Amygdala (tissue), 56 donors: ENCODE measurements at places on chromosomes 11 and 22.

DNA sequence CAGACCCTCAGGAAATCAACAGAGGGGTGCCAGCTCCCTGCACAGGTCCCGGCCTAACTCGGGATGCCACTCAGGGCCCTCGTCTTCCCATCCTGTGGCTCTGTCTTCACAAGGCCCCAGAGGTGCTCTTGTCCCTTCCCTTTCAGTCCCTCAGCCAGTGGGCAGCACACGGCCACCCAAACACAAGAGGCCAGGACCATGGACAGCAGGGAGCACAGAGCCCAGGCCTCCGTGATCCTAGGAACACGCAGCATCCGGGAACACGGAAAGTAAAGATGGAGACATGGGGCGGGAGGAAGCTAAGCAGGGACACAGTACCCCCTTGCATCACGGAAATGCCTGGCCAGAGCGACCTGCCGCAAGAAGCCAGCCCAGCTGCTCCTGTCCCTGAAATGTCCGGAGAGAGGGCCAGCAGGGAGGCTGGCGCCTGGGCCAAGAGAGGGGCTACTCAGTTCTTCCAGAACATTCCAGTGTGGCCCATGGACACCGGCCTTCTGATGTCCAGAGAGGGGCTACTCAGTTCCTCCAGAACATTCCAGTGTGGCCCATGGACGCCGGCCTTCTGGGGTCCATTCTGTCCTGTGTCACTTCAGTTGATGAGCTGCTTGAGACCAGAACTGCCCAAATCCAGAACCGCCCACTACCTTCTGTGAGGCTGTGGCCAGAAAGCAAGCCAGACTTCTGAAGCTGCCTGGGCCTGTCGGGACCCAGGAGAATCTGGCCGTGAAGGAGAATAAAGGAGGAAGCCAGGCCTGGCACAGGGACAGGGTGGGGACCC, 274.0 kb downstream of the BRD1 start:
- no peak for DNase-seq

GRCh38 chr22:49583886-49584505, 243.7 kb downstream of the BRD1 start:
- no peak for DNase-seq

- no peak for DNase-seq
Measured at GRCh38 chr11:71994786-71995185, 3.9 kb upstream of the IL18BP start.

DNA sequence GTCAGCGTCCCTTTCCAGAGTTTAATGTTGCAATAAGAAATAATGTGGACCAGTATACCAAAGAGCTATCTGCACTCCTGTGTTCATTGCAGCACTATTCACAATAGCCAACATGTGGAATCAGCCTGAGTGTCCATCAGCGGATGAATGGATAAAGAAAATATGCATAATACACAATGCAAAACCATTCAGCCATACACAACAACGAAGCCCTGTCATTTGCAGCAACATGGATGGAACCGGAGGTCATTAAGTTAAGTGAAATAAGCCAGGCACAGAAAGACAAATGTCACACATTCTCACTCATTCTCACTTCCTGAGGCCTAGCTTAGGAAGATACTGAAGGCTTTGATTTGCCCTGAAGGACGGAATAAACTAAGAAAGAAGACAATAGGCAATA, 22.1 kb downstream of the SLC5A4 start:
- no peak for DNase-seq

DNA sequence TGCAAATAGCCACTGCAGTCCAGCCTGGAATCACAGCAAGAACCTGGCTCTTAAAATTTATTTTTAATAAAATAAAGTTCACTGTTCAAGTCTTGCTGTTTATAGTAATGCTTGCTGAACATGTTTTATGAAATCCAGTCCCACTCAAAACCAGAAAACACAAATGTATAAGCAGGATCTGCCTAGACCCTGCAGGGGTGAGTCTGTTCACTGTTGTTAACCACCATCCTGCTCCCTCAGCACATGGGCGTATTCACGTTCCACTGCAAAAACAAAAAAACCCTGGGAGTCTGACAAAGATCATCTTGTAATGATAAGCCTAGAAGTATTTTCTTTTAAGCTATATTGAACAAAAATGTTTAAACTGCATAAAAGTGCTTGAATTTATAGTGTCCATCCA, 45.0 kb upstream of the CTTN start:
- DNase-seq: no peak

GRCh38 chr11:86360775-86361395, 13.8 kb upstream of the CCDC81 start:
- no peak for DNase-seq

DNA sequence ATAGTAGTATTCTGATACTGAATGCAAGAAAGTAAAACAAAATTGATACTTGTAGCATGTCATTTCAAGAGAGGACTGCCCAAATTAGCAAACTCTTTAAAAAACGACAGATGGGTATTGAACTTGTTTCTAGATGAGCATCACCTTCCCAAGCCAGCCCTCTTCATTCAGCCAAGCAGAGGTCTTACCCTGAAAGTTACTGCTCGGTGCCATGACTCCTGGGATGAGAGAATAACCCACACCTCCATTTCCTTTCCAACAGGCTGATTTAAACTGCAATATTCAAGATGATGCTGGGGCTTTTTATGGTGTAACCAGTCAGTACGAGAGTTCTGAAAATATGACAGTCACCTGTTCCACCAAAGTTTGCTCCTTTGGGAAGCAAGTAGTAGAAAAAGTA, 84.5 kb upstream of the RASSF10 start:
- no peak for DNase-seq

DNA sequence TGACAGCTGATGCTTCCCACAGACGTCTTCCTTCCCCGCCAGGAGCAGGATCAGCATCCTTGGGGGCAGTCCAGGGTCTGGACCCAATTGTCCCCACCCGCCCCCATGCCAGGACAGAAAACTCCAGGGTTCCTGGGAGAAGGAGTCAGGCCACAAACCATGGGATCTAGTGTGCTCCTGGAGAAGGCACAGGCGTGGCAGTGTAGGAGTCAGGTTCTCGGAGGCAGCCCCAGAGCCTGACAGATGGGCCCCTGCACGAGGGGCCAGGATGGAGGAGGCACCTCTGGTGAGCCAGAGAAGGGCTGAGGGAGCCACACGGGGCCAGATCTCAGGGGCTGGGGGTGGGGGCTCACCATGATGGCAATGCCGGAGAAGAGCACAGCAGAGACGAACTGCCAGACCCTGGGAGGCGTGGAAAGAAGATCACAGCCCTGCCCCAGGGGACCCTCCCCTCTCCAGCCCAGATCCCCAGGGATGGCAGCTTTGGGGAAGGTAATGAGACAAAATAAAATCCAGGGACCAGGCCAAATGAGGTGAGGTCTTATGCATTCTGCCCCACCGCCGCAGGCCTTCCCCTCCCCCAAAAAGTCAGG, 13.6 kb downstream of the TP53I11 start:
- no peak for DNase-seq

GRCh38 chr11:63445720-63446119, 45.2 kb downstream of the PLAAT5 start:
- DNase-seq: no peak

- no peak for DNase-seq
Measured at GRCh38 chr11:132782102-132782501, 750.2 kb downstream of the OPCML start.
